Activated naive CD8-positive, alpha-beta T cell treated with anti-CD3 and anti-CD28 coated beads for 36 hours (primary cell): ENCODE measurements at places on chromosomes 11 and 22.
A peak's percentile ranks its signal among the peaks of the same experiment; 100 is the strongest.

DNA sequence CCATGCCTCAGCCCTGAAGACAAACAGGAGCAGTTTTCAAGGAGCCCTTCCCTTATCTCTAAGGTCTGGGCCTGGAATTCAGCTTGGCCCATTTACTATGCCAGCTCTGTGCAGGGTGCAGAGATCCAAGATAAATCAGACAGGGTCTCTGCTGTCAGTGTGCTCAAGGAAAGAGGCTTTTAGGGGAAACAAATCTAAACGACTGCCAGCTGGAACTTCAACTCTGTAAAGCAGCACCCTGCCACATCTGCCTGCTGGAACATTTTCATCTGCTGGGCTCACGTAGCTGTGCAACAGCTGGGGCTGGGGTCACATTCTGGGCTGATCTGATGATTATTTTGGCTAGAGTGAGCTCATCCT lies 19.8 kb upstream of the EHF start:
- DNase-seq: no peak

GRCh38 chr11:19447150-19447566 lies 206.4 kb upstream of the E2F8 start:
- DNase-seq: no peak

- DNase-seq: peak; percentile 26
Measured at GRCh38 chr11:36564376-36565030, 3.3 kb upstream of the RAG1 start.

DNA sequence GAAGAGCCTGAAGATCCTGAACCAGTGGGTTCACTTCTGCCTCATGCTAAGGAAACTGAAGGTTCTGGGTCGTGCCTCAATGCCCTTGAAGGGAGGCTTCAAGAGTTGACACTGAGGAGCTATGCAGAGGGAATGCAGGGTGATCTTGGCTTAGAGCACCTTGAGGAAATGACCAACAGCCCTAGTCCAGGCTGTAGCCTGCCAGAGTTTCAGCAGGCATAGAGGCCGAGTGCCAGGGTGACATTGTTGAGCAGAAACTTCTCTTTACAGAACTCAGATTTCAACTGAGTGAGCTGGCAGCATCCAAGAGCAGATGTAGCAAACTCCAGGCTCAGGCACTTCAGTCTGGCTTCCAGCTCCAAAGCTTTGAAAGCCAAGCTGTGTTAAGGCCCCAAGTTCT lies 23.1 kb upstream of the CAPRIN1 start:
- DNase-seq: no peak

- no peak for DNase-seq
Measured at GRCh38 chr11:33016654-33017053, 976 bp downstream of the DEPDC7 start.

- DNase-seq: no peak
Measured at GRCh38 chr11:74008373-74009229, at the start of gene UCP3. UCP3 (minus strand) TSS chr11:74009085; CDS start chr11:74007042, 2,043 bp downstream.

DNA sequence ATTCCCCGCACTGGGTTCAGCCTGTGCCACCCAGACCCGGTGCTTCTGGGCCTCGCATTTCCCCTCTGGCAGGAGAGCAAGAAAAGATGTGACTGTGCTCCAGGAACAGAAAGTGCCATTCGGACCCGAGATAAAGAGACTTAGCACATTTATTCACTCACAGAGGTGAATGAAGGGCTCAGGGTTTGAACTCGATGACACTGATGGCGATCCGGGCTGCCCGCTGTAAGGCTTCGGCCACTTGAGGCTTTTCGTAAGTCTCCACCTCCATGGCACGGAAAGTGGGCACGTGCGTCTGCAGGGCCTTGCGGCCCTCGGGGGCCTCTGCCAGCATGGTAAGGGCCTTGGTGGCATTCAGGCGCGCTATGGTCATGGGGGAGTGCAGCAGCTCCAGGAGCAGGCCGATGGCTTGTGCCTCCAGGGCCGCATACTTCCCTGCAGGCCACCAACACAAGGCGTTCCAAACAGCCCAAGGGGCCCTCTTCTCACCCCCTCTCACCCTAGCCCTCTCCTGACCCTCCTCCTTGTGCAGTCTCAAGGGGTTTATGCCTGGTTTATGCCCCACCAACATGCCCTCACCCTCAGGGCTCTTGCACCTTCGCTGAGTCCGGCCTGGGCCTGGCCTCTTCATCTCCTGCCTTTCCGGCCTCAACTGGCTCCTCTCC lies 10.9 kb upstream of the GNAZ start:
- no peak for DNase-seq

- no peak for DNase-seq
Measured at GRCh38 chr11:69123593-69124545, 31.9 kb upstream of the SMIM38 start.

DNA sequence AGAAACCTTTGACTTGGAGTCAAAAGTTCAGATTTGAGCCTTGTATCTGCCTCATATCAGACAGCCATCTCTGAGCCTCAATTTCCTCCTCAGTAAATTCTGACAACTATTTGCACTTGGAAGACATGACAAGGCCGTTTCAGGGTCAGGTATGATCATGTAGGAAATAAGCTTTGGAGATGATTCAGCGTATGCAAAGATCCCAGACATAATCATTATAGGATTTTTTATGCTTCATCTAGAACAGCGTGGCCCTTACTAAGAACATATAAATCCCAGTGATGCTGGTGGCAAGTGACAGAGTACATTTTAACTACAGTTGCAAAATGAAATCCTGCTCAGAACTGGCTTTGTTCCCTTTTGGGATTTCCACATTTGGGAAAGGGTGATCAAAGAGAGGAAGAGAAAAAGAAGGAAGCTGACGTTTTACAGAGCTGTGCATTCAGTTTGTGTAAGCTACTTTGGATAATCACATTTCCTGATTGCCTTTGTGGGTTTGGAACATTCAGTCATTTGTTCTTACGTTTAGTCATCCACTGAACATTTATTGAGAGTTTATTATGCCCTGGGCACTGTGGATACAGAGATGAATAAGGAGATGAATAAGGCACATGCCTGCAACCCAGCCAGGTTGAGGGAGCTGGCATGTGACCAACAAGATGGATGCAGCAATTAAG lies 81.9 kb upstream of the HEPHL1 start:
- no peak for DNase-seq

GRCh38 chr11:86644291-86644690 lies 28.1 kb downstream of the ME3 start:
- no peak for DNase-seq

GRCh38 chr11:93570759-93571413 lies 27.7 kb upstream of the SMCO4 start:
- DNase-seq: no peak

GRCh38 chr11:9861860-9862725 lies 198.2 kb downstream of the SWAP70 start:
- DNase-seq: peak; percentile 37

DNA sequence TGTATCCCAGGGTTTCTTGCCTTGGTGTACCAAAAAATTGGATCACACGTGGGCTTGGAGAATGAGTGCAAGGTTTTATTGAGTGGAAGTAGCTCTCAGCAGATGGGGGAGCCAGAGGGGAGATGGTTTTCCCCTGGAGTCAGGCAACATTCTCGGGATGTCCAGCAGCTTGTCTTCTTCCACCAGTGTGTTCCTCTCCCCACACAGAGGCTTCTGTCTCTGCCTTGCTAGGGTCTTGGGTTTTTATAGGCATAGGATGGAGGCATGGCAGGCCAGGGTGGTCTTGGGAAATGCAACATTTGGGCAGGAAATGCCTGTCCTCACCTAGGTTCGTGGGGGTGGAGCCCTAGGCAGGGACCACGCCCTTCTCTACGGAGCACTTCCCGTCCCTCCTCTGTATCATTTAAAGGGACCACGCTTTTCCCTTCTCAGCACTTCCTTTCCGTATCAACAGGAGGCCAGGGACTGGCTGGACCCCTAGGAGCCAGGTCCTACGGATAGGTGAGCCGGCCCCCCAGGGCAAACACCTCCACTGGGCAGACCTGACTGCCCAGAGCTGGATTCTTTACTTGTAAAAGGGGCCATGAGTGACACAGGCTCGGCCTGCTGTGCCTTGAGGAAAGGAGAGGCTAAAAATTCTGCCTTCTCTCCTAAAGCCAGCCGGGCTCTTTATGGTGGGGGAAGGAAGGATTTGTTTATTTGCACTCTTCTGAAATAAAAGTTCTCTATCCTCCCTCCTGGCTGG lies 55.3 kb upstream of the CCDC188 start:
- DNase-seq: peak; percentile 72

DNA sequence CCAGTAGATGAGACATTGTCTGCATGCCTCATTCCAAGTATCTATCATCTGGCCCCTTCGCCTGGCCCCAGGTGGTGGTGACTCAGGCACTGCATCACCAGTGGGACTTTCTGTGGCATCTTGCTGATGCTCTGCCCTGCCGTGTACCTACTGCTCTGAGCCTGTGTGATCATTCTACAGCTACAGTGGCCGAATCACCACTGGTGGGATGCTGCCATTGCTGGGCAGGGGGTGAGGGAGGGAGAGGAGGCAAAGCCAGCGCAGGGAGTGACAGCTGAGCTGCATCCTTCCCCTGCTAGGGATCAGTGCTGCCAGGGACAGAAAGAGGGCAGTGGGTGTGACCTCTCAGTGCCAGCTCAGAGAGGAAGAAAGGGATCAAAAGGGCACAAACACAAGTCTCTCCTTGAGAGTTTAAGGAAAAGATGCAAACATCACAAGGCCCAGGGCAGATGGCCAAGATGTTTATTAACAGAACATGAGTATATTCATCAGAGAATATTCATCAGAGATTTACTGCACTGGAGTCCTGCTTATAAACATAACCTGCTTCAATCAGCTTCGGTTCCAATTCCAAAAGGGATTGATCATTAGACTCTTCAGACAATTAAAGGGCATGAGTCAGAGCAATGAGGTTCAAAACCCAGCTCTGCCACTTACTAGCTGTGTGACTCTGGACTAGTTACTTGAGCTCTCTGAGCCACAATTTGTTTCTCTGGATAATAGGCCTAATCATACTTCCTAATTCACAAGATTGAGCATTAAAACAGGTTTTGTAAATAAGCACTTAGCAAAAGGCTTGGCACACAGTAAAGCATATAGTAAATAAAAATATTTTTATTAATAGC lies 109.8 kb downstream of the NAT10 start:
- peak; percentile 76 for DNase-seq

GRCh38 chr22:32622004-32622743 lies 147.6 kb downstream of the FBXO7 start:
- DNase-seq: no peak

DNA sequence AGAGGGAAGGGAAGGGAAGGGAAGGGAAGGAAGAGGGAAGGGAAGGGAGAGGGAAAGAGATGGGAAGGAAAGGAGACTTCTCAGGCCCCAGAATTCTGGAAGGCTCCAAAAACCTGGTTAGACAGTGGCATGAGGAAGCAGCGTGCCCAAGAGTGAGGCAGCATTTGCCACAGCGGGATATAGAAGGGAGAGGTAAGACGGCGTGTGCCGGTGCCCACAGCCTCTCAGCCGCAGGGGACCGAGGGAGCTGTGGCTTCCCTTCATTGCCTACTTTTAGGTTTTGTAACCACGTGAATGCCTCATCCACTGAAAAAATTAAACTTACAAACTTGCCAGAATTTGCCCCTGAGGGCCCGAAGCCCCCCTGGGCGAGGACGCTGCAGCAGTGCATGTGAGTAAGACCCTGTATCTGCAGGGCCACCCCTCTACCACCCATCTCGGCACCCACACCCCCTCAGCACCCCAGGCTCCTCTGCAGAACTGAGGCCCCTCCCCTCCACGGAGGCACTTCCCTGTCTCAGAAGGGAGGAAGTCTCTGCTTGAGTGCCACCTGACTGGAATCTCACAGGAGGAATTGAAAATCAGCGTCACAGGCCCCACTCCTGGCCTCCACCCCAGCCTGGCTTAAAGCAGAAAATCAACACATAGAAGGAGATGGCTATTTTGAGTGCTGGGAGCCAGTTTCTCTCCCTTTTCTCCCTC lies 58.1 kb downstream of the LINC01488 start:
- DNase-seq: no peak

- no peak for DNase-seq
Measured at GRCh38 chr11:93659841-93660240, 1.6 kb upstream of the CEP295 start.

GRCh38 chr22:37234736-37235711 lies 9.0 kb downstream of the RAC2 start:
- peak; percentile 14 for DNase-seq

GRCh38 chr11:8408151-8408941 lies 144.7 kb upstream of the LMO1 start:
- no peak for DNase-seq

GRCh38 chr11:73757598-73757997 lies 3.3 kb downstream of the RAB6A start:
- no peak for DNase-seq

DNA sequence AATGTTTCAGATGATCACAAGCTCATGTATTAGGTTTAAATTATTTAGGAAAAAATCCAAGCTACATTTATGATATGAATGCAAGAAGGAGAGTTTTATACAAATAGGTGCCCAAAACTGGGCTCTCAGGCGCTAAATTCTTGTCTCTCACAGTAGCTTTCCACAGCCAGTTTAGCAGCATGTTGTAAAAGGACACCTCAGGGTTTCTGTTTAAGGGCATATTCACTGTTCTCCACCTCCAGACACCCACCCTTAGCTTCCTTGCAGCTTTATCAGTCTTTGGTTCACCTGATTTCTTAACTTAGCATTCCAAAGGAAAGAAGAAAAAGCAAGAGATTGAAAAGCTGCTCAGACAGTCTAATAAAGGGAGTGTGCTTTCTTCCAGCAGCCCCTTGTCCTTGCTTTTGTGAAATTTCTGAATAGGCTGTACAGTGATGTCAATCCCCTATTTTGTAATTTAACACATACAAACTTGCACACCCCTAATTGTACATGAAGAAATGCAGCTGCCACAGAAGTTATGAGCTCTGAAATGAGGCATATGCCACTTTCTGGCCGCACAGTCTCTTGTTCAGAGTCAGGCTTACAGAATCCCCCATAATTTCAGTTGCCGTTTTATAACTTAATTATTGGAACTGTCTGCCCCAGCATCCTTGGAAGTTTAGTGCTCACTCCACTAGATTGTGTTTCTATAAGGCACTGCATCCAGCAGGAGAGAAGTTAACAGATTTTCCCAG lies 262.1 kb downstream of the DDX10 start:
- DNase-seq: no peak
